ENCODE measurements at places on chromosomes 5 and 9. TPM values are rescaled to one million over a fixed set of nuclear protein-coding genes. Genes with fewer than 3 reads are reported as not detected.

LRRC19 gene
- total RNA-seq = not detected

MELK gene
- 53.2 TPM for total RNA-seq

FYB1 gene
- total RNA-seq = 0.52 TPM

BOD1 gene
- total RNA-seq = 123 TPM

SCGB3A2 gene
- total RNA-seq = 57.3 TPM

DOK3 gene
- total RNA-seq = 9.0 TPM

MARCHF3 gene
- 13.5 TPM for total RNA-seq

GRAMD2B gene
- total RNA-seq = 10.3 TPM

SLC25A2 gene
- 0.24 TPM for total RNA-seq

PCDHB11 gene
- total RNA-seq = 0.92 TPM

CYLC2 gene
- total RNA-seq = not detected
